ENCODE measurements at places on chromosomes 16 and 17.
A peak's percentile ranks its signal among the peaks of the same experiment; 100 is the strongest.

- DNase-seq, result no peak
Measured at GRCh38 chr17:21283482-21284318, 811 bp upstream of the MAP2K3 start.

- no peak for DNase-seq
Measured at GRCh38 chr16:54540525-54541180, 254.1 kb upstream of the IRX3 start.

DNA sequence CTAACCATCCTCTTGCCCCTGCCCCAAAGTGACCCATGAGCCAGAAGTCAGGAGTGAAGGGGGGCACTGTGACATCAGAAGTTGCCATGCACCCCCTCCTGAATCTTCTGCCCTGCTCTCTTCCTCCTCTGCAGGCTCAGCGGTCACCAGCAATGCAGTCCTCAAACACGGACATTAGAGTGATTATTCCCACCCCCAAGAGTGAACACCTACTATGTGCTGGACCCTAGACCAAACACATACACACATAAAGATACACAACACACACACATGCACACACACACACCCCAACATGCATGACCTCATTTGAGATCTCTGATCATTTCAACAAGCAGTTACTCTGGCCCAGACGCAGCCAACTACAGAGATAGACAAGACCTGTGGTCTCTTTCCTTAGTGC, at the start of gene CDRT4:
CDRT4 (minus strand) TSS at position 30 of the 400 bp plus-strand sequence. CDS start 27,383 bp downstream, outside the sequence.
- DNase-seq, result no peak

DNA sequence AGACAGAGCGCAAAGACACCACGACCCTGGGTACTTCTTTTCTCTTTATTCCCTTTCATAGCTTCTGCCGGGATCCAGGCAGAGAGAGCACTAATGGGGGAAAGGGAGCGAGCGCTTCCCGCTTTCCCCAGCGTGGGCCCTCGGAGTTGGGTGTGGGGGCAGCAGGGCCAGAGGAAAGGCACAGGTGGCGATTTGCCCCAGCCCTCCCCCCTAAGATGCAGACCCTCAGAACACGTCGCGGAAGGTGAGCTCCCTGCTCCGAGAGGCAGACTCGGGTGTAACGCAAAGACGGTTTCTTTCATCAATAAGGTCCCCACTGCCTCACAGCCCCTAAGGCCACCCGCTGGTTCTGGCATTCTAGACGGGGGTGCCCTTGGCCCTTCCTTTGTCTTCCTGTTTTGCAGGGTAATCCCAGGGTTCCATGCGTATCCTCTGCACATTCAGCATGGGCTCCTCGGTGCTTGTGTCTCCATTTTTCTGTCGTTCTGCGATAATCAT, 570 bp upstream of the NME3 start:
- DNase-seq, result no peak

DNA sequence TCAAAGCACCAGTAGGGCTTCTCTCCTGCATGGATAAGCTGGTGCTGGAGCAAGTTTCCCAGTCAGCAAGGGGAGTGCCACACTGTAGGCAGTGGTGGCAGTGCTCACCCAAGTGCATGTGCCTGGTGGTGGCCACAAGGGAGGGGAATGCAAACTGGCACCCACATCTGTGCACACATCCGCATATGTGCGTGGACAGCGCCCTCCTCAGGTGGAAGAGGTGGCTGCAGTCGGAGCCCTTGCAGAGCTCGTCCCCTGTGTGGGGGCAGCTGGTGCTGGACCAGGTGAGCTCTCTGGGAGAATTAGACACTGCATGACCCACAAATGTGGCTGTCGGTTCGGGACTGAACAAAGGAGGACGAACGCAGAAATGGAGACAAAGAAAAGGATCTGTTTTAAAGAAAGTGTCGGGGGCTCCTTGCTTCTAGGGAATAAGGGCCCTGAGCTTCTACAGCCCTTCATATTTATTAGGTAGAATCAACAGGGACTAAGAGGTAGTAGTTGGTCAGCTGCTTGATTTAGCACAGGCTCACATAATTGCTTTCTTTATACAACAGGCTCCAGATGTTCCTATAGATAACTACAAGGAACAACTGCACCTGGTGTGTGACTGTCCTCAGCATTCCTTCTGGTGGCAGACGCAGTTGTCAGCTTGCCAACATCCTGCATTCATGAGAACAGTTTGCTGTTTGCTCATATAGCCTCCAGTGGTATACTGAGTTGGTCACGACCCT, 5.3 kb upstream of the ZNF689 start:
- no peak for DNase-seq

DNA sequence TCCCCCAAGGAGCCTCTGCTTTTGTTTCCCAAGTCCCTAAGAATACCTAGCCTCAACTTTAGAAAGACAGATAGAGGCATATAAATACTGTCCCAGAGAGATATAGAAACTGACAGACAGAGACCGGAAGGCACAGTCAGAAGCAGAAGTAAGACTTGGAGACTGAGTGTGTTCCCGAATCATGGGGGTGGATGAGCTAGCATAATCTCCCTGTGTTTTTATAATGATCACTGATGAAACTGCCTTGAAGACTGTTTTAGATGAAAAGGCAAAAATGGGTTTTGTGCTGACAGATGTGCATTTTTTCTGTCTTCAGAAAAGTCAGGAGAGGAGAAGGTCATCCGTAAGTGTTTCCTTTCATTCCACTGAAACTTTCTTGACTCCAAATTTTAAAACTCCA, 8.3 kb upstream of the PSMD3 start:
- DNase-seq, result no peak

GRCh38 chr17:80327518-80327917, 66.9 kb downstream of the RNF213 start:
- DNase-seq, result no peak

- peak; percentile 53 for DNase-seq
Measured at GRCh38 chr16:48498769-48499631, 111.0 kb downstream of the N4BP1 start.

DNA sequence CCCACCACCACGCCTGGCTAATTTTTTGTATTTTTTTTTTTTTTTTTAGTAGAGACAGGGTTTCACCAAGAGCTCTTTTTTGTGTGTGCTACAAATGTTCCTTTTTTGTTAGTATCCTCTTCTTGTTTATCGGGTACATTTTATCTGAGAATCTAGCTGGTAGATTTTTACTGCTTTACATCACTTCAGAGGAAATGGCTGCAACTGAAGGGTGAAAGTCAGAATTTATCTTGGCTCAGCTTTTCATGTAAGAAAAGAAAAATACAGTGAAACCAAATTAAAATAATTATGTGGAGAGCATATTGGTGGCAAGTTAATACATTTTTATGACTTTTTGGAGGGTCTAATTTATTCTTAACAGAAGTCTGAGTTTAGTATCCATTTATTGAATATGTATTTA, 26.0 kb downstream of the CBFB start:
- DNase-seq, result no peak
